ENCODE measurements at places on chromosomes 2 and 18. TPM values are rescaled to one million over a fixed set of nuclear protein-coding genes. Genes with fewer than 3 reads are reported as not detected.

DNA sequence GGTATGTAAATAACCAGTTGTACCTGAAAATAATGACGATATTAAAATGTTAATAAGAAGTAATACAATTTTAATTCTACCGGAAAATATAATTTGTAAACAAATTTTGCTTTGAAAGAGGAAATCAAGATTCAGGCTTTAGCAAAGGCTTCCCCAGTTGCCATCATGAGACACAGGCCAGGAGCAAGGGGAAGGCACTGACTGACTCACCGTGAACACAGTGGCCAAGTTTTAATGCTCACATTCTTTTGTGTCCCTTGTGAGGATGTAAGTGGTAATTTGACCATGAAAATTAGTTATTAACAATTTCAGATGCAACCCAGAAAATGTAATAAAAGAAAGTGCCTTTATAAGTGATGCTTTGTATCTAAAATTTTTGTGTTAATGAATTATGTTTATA is 164.1 kb downstream of the GREB1L start:
- DNase-seq: no peak

DNA sequence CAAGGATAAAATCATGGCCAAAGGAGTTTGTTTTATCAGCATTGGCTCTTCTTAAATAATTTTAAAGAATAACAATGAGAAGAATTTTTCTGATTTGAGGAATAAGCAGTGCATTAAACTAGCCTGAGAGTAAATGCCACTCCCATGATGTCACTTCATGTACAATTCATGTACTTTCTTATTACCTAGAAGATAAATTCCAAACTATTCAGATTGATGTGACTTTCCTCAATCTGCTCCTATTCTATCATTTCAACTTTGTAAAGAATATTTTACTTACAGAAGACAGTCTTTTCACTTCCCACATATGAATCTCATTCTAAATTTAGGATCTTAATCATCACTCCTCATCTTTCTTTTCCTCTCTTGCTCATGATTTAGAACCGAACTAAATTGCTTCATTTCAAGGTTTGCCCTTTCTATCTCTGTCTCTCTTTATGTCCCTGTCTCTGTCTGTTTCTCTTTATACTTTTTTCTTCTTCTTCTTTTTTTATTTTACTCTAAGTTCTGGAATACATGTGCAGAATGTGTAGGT is 1142.0 kb upstream of the PIK3C3 start:
- no peak for DNase-seq

Gene RNF152
- total RNA-seq: 2.6 TPM

- no peak for DNase-seq
These were observed 150.4 kb upstream of the ITGA4 start for GRCh38 chr2:181306785-181307184.

- DNase-seq: no peak
These were observed 227.6 kb upstream of the SMIM21 start for GRCh38 chr18:75654851-75655751.

GRCh38 chr2:238067939-238068338 is 7.1 kb downstream of the SCLY start:
- no peak for DNase-seq

Gene FKBP7
- 3.2 TPM for total RNA-seq

Gene WNT6
- not detected for total RNA-seq

- DNase-seq: no peak
These were observed 2.1 kb downstream of the PFN4 start for GRCh38 chr2:24121066-24121465.

Gene SH3BP4
- 44.4 TPM for total RNA-seq

DNA sequence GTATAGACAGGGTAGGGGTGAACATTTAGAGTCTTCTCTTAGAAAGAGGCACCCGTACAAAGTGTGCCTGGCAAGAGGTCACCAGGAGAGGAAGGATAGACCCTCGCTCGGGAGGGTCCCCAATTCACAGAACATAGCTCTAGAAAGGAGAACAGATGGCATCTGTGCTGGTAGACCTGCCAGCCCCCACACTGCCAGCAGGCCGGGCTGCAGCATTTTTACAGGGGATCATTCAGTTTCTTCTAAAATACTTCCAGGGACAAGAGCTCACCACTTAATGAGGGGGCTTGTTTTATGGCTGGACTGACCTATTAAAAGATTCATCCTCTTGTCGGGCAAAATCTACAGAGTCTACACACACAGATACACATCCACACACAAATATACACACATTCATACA is 149.9 kb downstream of the SEPTIN10 start:
- DNase-seq: no peak

Gene SCYGR5
- total RNA-seq: not detected

GRCh38 chr18:2412996-2413751 is 158.1 kb downstream of the METTL4 start:
- DNase-seq: no peak

Gene DCDC2C
- not detected for total RNA-seq

Gene DNAH6
- total RNA-seq: 0.18 TPM

DNA sequence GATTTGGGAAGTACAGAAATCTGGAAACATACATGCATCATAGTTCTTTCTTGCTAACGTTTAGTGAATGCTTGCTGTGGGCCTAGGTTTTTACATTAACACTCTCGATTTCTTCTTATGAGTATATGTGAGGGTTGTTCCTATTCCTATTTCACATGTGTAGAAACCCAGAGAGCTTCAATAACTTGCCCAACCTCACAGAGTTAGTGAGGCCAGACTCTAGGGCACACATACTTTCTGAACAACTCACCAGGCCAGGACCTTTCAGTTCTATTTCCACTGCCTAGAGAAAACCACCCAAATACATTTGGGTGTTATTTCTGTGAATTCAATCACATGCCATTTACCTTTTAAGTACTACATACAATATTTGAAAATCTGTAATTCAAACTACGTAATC is 8.2 kb upstream of the KCTD1 start:
- DNase-seq: no peak

DNA sequence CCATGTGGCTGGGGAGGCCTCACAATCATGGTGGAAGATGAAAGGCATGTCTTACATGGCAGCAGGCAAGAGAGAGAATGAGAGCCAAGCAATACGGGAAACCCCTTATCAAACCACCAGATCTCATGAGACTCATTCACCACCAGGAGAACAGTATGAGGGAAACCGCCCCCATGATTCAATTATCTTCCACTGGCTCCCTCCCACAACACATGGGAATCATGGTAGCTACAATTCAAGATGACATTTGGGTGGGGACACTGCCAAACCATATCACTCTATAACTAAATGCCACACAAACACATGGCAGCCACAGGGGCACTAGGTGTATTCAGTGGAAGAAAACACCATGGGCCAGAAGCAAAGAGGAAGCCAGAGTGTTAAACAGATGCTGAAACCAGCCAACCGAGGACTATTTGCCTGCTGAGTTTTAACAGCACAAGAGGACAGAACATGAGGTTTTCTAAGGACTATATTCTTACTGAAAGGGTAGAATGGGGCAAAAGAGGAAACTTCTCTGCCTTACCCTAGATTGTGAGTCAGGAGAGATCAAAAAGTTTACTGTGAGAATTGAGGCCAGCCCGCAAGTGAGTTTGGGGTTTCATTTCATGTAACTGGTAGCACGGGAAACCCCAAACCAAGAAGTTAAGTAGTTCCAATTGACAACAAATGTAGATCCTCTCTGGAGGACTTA is 49.2 kb downstream of the SIGLEC15 start:
- DNase-seq: no peak

- DNase-seq: no peak
These were observed 28.8 kb downstream of the SP100 start for GRCh38 chr2:230444832-230445231.

DNA sequence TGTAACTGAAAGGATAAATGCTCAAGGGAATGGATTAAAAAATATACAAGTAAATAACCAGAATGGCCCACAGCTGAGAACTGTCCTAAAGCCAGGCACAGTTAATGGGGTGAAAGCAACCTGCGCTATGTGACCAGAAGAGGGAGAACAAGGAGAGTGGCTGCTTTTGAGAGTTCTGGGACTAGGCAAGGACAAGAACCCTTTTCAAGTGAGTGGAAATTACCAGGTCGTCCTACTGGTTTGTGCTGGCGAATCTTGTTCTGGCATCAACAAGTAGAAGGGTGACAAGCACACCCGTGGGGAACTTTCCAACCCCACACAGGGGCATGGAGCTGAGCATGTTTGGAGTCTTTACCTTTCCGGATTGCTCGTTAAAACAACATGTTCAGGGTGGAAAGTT is 82.8 kb downstream of the TMEM17 start:
- DNase-seq: no peak

GRCh38 chr2:44949329-44950151 is 8.0 kb downstream of the SIX3 start:
- peak; percentile 78 for DNase-seq

DNA sequence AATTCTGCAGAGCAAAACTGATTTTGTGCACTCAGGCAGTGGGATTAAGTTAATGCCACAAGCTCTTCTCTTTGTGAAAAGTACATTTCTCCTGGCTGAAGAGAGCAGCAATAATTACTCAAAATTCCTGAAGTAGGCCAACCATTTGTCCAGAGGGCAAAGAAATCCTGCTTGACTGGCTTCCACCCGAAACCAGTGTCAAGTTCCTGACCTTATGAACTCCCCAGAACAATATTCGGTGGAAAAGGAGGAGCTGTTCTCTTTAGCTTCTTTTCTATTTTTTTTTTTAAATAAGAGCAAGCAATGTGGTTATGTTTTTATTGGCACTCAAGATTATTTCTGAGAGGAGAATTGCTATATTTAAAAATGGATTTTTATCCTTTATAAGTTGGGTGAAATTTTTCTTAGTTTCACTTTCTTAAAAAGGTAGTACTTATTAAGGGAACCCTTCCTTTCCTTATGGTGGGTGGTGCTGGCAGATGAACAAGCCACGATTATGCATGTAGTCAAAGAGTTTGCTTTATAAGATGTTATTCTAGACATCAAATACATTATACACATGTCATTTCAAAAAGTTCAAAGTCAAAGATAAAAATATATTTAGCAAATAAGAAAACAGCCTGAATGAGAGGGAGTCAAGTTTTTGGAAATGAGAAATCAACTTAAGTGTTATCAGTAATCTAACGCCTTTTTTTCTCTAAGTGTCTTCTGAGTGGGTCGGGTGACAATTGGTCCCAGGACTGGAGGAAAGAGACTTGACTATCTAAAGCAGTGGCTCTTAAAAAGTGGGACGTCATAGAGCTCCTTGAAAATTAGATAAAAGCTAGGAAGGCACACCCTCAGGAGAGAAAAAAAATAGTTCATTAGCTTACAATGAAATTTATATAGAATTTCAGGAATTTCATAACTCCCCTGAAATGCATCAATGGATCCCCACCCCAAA is 194.5 kb downstream of the IKZF2 start:
- DNase-seq: no peak

Gene ZNF513
- total RNA-seq: 24.5 TPM

Gene PSD4
- total RNA-seq: 2.3 TPM

DNA sequence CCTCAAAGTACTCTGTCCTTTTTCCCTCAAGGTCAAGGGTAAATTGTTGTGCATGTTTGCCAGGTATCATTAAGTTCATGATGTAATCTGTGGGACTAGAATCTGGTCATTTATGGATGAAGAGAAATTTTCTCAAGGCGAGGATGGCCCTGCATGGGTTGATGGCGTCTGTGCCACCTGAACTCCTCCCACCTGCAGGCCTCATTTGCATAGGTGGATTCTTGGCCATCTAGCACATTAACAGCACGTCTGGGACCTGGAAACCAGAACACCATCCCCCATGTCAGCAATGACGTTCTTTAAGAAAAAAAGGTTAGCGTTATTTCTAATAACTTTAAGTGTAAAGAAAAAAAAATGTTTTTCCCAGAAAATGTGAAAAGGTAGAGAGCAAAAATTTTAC is 145.8 kb downstream of the ESCO1 start:
- peak; percentile 16 for DNase-seq

DNA sequence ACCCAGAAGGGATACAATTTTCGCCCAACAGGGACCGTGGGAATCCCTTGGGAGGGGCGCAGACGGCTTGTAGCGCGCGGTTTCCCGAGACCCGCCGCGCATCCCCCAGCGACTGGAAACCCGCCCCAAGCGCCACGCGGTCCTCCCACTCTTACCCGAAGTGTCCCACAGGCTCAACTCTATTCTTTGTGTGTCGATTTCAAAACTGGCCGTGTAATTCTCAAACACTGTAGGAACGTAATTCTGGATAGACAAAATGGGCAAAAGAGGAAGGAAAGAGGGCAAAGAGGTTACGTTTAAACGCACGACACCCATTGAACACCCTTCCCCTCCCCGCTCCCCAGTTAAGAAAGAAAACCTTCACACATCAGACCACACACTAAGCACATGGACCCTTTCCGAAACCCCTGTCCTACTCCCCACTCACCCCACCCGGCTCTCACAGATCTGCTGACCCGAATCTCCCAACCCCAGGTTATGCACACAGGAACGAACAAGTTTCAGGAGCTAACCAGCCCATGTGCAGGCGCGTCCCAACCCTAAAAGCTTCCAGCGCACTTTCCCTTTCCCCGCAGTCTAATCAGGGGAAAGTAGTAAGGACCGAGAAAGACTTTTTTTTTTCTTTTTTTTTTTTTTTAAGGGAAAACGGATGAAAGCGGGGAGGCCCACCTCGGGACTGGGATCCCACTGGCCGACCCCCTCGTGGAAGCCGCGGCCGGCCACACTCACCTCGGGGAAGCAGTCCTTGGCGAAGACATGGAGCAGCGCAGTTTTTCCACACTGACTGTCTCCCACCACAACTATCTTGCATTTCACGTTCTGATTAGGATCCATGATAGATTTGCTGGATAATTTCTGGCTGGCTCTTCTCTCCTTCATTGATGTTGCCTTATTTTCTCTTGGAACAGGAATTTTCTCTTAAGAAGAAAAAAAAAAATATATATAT is 655 bp downstream of the RND3 start:
- DNase-seq: peak; percentile 22

GRCh38 chr2:235229236-235229635 is 264.6 kb upstream of the AGAP1 start:
- no peak for DNase-seq

DNA sequence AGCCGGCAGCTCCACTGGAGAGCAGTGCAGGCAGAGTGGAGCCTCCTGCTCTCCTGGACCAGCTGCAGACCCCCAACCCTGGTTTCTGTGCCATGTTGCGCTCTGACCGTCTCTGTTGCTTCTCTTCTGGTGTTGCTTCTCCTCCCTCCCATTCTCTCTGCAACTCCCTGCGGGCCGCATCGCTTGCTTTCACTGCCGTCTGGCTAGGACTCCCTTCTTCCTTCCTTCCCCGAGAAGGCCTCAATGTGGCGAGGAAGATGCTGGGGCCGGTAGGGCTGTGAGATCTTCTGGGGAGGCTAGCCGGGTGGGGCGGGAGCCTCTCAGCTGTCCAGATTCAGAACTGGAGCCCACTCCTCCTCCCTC is 6.2 kb downstream of the DNAJB2 start:
- no peak for DNase-seq

Gene CCDC150
- 43.0 TPM for total RNA-seq
